ENCODE measurements at places on chromosomes 13 and 19. TPM values are rescaled to one million over a fixed set of nuclear protein-coding genes. Genes with fewer than 3 reads are reported as not detected.
A peak's percentile ranks its signal among the peaks of the same experiment; 100 is the strongest.

- peak; percentile 6 for DNase-seq
Measured at GRCh38 chr13:73985783-73986182, 148.4 kb downstream of the KLF12 start.

DNA sequence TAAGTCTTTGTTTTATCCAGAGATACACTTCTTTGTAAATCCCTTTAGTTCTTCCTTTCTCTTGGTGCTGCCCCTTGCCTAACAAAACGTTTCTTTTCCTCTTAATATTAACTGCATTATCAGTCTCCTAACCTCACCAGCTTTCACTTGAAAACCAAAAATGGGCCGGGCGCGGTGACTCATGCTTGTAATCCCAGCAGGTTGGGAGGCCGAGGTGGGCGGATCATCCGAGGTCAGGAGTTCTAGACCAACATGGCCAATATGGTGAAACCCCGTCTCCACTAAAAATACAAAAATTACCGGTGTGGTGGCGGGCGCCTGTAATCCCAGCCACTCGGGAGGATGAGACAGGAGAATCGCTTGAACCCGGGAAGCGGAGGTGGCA lies 329.8 kb upstream of the MIR17HG start:
- no peak for DNase-seq

The ZNF566 gene
- 22.9 TPM for total RNA-seq

The ZNF534 gene
- 0.42 TPM for total RNA-seq

The PROZ gene
- total RNA-seq: not detected

Measured in T-cell (primary cell).